ENCODE measurements at places on chromosomes 16 and 17.
A peak's percentile ranks its signal among the peaks of the same experiment; 100 is the strongest.

- H3K27me3 ChIP-seq = no peaks in the 10 kb centered on the region
- no peak overlapping the region for H3K4me3 ChIP-seq
- no peak overlapping the region for H3K27ac ChIP-seq
- H3K36me3 ChIP-seq = peaks cover 12% of the 10 kb centered on the region
These were observed 15.0 kb downstream of the PITPNC1 start for GRCh38 chr17:67392111-67392510.

- no peak overlapping the region for H3K27ac ChIP-seq
- peaks cover 74% of the 10 kb centered on the region for H3K36me3 ChIP-seq
- H3K27me3 ChIP-seq = no peaks in the 10 kb centered on the region
- no peak for DNase-seq
- no peak overlapping the region for H3K4me3 ChIP-seq
These were observed 5.7 kb downstream of the PSMD7 start for GRCh38 chr16:74302341-74302740.

GRCh38 chr16:76303637-76304314 is 26.6 kb downstream of the CNTNAP4 start:
- DNase-seq = no peak
- no peak overlapping the region for H3K4me3 ChIP-seq
- no peak overlapping the region for H3K27ac ChIP-seq
- no peaks in the 10 kb centered on the region for H3K4me1 ChIP-seq
- H3K27me3 ChIP-seq = no peaks in the 10 kb centered on the region
- peaks cover 19% of the 10 kb centered on the region for H3K36me3 ChIP-seq

DNA sequence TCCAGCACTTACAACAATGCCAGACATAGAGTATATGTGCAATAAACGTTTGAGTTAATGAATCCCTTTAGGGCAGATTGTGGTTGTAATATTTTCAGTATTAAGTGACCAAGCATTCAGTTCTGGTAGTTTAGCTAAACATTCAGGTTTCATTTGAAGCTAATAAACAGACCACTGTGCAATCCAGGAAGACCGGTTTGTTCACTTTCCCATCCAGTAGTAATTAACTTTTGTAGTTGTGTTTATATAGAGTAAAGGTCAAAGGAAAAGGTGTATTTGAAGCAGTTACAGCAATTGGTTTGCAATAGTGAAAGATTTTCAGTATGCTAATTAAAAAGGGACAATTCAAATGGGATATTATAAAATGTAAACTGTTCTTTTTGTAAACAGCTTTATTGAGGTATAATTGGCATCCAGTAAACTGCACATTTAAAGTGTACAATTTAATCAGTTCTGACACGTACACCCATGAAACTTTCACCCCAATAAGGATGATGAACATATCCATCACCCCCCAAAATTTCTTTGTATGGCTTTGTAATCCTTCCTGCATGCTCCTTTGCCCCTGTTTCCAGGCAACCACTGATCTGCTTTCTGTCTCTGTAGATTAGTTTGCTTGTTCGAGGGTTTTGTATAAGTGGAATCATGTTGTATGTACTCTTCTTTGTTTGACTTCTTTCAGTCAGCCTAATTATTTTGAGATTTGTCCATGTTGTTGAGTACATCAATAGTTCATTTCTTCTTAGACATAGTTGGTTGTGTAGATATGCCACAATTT is 26.3 kb downstream of the MRTFB start:
- DNase-seq = no peak
- H3K36me3 ChIP-seq = no peaks in the 10 kb centered on the region
- no peak overlapping the region for H3K4me3 ChIP-seq

GRCh38 chr17:7237761-7238419 is 1.4 kb downstream of the PHF23 start:
- peaks cover 41% of the 10 kb centered on the region for H3K4me1 ChIP-seq
- peak overlapping the region; percentile 95 for H3K4me3 ChIP-seq
- H3K27me3 ChIP-seq = no peaks in the 10 kb centered on the region

DNA sequence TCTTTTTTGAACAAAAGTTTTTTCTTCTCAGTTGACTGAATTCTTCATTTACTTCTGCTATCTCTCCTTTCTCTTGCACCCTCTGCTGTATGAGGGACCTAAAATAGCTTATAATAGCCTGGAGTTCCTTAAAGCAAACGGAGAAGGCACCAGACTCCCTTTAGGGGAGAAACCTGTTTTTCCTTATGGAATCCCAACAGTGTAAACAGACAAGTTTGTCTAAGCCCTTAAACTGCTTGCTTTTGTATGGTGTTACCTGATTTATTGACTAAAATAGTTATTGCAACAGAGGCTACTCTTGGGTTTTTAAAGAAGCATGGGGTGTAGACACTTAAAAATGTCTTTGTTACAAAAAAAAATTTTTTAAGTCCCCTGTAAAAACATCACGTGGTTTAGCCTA is 12.9 kb upstream of the TRIM25 start:
- H3K36me3 ChIP-seq = peaks cover 34% of the 10 kb centered on the region
- H3K27ac ChIP-seq = peak overlapping the region; percentile 97
- no peaks in the 10 kb centered on the region for H3K27me3 ChIP-seq
- no peak for DNase-seq
